Adrenal gland (tissue), 19 donors: ENCODE measurements at places on chromosomes 12 and 14. TPM values are rescaled to one million over a fixed set of nuclear protein-coding genes. Genes with fewer than 3 reads are reported as not detected.

The CMA1 gene
- not detected for total RNA-seq

The POTEG gene
- not detected for total RNA-seq

DNA sequence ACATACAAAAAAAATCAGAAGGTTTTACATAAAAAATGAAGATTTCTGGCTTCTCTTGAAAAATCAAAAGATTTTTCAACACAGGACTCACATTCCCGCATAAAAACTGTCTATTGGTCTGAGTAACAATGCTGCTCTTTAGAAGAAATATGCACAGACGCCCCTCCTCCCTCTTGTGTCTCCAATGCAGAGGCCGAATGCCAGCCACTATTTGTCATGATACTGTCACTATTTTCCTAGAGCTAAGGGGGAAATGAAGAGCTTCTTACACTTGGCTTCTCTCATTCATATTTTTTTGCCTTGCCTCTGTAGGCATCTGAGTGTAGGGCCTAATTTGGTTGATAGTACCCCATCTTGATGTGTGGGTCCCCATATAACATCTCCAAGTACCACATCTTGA lies 98.0 kb downstream of the BBS10 start:
- no peak overlapping the region for H3K27ac ChIP-seq
- H3K4me3 ChIP-seq, result no peak overlapping the region
- no peaks in the 10 kb centered on the region for H3K27me3 ChIP-seq
- H3K36me3 ChIP-seq, result no peaks in the 10 kb centered on the region
- no peaks in the 10 kb centered on the region for H3K4me1 ChIP-seq

The PTPN21 gene
- 11.1 TPM for total RNA-seq

The KITLG gene
- total RNA-seq, result 14.5 TPM

DNA sequence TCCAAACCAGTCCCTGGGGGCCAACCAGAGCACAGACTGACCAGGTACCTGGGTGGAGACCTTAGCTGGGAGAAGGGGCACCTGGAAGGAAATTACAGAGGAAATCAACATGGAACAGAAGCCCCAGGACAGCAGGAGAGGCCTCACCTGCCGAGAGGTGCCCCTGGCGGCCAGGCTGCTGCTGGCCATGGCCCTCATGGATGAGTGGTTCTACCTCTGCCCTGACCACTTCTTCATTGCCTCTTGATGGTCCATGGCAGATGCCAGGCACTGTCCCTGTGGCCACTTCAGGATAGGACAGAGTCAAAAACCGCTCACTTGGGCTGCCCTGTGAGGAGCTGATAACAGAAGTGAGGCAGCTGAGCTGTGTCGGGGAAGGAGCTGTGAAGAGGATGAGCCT lies 73.1 kb upstream of the GNG2 start:
- H3K36me3 ChIP-seq, result no peaks in the 10 kb centered on the region
- no peak for DNase-seq
- no peak overlapping the region for H3K27ac ChIP-seq
- no peak overlapping the region for H3K4me3 ChIP-seq
- H3K27me3 ChIP-seq, result no peaks in the 10 kb centered on the region

DNA sequence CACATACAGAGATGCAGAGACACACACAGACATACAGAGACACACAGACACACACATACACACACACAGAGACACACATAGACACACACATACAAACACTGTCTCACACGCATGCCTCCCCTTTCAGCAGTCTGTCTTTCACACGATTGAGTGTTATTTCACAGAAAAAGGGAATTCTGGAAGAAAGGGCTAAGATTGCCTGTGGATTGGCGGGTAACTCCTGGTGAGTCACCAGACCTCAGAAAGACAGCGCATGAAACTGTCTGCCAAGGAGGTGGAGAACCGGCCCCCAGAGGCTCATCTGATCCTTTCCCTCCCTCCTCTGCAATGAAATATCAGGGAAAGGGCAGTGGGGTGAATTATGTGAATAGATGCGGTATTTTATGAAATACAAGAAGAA lies 127.2 kb upstream of the GSC start:
- no peaks in the 10 kb centered on the region for H3K36me3 ChIP-seq
- H3K4me1 ChIP-seq, result no peaks in the 10 kb centered on the region
- H3K27ac ChIP-seq, result no peak overlapping the region
- H3K27me3 ChIP-seq, result no peaks in the 10 kb centered on the region
- H3K4me3 ChIP-seq, result no peak overlapping the region

DNA sequence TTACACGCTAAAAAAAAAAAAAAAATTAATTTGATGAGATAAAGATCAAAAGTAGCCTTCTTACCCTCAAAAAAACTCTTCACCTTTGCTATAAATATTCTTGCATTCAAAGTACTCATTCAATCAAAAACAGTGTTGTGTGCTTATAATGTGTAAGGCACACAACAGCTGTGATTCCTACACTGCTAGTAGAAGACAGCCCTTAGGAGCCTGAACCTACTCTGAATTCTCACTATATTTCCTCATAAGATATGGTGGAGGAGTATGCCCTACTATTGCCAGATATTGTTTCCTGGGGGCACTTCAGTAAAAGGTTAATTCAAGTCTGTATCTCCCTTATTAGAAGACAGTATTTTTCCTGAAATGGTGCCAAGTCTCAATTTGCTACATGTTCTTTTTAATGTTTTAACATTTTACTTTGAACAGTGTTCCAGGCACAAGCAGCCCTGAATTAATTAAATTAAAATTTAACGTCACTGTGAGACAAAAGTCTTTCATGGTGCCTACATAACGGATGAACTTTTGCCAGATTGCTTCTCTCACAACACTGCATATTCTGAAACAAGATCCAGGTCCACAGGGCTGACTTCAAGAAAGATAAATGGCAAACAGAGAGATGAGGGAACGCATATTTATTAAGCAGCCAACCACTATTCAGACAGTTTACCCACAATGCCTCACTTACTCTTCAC lies 19.3 kb downstream of the PPP2R5E start:
- no peaks in the 10 kb centered on the region for H3K4me1 ChIP-seq
- H3K27me3 ChIP-seq, result no peaks in the 10 kb centered on the region
- H3K4me3 ChIP-seq, result no peak overlapping the region
- H3K36me3 ChIP-seq, result no peaks in the 10 kb centered on the region
- no peak for DNase-seq

- no peaks in the 10 kb centered on the region for H3K36me3 ChIP-seq
- H3K4me3 ChIP-seq, result peak overlapping the region; percentile 99
- no peaks in the 10 kb centered on the region for H3K27me3 ChIP-seq
- peaks cover 74% of the 10 kb centered on the region for H3K4me1 ChIP-seq
Observed at GRCh38 chr14:73457041-73457923, 1.1 kb downstream of the NUMB start.

The RDH12 gene
- 2.2 TPM for total RNA-seq

DNA sequence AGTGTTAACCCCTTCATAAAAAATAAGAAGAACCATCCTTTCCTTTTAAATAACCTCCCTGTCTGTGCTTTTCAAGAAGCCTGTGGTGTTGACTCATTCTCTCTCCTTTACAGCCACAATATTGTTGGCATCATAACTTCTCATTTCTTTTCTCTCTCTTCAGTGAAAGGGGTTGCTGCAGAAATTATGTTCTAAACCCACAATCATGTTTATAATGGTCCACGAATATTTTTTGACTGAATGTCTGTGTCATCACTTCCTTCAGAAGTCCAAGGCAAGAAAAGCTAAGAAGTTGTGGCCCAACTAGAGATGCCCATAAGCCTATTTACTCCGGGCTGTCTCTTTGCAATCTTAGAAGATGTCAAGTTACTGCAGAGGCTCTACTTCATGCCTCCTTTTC lies 488.3 kb downstream of the APAF1 start:
- no peak for DNase-seq
- H3K4me3 ChIP-seq, result no peak overlapping the region
- no peaks in the 10 kb centered on the region for H3K36me3 ChIP-seq
- no peaks in the 10 kb centered on the region for H3K4me1 ChIP-seq

DNA sequence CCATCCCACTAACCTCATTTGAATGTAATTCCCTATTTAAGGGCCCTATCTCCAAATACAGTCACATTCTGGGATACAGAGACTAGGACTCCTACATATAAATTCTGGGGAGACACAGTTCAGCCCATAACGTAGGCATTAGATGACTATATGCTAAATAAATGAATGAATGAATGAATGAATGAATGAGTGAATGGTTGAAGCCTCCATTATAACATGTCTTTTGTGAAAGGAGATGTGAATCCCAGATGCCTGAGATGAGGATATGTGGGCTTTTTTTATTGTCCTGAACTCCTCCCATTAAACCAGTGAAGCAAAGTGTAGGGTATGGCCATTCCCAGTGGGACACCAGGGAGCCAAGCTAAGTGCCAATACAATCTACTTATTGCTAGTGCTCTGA lies 20.5 kb upstream of the TMEM233 start:
- no peaks in the 10 kb centered on the region for H3K4me1 ChIP-seq
- no peak overlapping the region for H3K4me3 ChIP-seq
- H3K36me3 ChIP-seq, result no peaks in the 10 kb centered on the region

DNA sequence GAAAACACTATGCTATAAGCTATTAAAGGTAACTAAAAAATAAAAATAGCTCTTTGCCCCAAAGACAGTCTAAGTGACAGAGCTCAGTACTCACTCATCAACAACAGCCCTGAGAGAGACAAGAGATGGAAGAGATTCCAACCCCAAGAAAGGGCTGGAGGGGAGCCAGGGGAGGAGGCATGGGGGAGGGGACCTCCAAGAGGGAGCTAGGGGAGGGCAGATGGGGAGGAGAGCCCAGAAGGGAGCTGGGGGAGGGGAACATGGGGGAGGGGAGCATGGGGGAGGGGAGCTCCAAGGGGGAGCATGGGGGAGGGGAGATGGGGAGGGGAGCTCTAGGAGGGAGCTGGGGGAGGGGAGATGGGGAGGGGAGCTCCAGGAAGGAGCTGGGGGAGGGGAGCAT lies 7.7 kb downstream of the SSH1 start:
- no peaks in the 10 kb centered on the region for H3K27me3 ChIP-seq
- no peak for DNase-seq
- H3K27ac ChIP-seq, result no peak overlapping the region
- H3K36me3 ChIP-seq, result no peaks in the 10 kb centered on the region

DNA sequence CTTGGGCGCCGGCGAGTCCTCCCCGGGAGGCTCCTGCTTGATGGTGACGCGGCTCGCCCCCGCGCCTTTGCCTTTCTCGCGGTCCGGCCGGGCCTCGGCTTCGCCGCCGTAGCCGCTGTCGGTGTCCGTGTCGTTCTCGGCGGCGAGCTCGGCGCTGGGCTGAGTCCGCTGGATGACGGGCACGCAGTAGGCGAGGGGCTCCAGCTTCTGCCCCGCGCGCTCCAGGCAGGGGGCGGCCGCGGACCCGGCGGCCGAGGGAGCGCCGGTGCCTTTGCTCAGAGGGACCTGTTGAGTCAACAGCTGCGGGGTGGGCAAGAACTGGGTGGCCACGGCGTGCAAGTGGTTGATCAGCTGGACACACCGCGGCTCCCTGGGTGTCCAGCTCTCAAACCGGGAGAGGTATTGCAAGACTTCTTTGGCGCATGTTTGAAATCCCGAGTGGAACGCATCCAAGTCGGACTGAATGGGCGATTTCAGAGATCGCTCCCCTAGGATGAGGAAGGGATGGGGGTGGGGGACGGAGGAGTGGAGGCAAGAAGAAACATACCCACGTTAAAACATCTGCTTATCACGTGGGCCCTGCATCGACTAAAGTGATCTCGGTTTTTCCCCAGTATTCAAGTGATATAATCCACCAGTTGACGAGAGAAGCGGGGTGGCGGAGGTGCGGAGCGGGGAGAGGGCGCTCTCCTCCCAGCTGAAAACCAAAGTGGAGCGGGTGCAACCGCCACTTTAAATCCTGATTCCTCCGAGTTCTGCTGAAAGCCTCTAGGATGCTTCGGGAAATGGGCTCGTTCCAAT lies 2.0 kb downstream of the BHLHE41 start:
- H3K27me3 ChIP-seq, result no peaks in the 10 kb centered on the region
- H3K27ac ChIP-seq, result peak overlapping the region; percentile 54

GRCh38 chr12:4780641-4781611 lies 60.7 kb downstream of the GALNT8 start:
- H3K4me1 ChIP-seq, result no peaks in the 10 kb centered on the region
- no peak overlapping the region for H3K27ac ChIP-seq
- H3K36me3 ChIP-seq, result no peaks in the 10 kb centered on the region
- H3K27me3 ChIP-seq, result peaks cover 3% of the 10 kb centered on the region
- no peak for DNase-seq

GRCh38 chr12:93668919-93669418 lies 8.2 kb upstream of the CRADD start:
- H3K4me1 ChIP-seq, result no peaks in the 10 kb centered on the region
- H3K27ac ChIP-seq, result no peak overlapping the region
- DNase-seq, result no peak
- no peaks in the 10 kb centered on the region for H3K27me3 ChIP-seq

- H3K4me1 ChIP-seq, result no peaks in the 10 kb centered on the region
- no peak for DNase-seq
- no peaks in the 10 kb centered on the region for H3K36me3 ChIP-seq
- H3K27ac ChIP-seq, result no peak overlapping the region
Observed at GRCh38 chr12:2683283-2684025, 111.3 kb upstream of the FKBP4 start.
